Activated CD4-positive, alpha-beta T cell treated with anti-CD3 and anti-CD28 coated beads for 36 hours (primary cell): ENCODE measurements at places on chromosomes 5 and 9. TPM values are rescaled to one million over a fixed set of nuclear protein-coding genes. Genes with fewer than 3 reads are reported as not detected.

GRCh38 chr5:33794550-33795181, 97.1 kb downstream of the ADAMTS12 start:
- DNase-seq = no peak

DNA sequence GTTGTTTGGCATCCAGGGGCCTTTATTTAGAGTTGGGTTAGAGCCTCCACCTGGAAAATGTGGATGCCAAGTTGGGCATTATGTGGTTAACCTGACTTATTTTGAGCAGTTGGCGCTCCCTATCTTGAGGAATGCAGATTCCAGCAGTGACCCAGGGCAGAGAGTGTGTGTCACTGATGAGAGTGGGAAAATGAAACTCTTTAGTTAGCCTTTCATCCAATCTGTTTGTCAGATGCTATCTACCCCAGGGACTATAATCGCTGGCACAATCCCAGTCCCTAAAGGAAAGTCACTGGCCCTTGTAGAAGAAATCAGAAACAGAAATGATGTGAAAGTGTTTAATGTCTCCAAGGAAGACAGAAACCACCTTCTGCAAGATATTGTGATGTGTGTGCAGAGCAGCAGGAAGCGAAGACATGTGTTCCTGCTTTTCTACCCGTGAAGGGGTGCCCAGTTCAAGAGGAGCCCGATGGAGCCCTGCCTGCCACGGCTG, 10.2 kb upstream of the STING1 start:
- no peak for DNase-seq

UBLCP1 gene
- 26.0 TPM for total RNA-seq

DNA sequence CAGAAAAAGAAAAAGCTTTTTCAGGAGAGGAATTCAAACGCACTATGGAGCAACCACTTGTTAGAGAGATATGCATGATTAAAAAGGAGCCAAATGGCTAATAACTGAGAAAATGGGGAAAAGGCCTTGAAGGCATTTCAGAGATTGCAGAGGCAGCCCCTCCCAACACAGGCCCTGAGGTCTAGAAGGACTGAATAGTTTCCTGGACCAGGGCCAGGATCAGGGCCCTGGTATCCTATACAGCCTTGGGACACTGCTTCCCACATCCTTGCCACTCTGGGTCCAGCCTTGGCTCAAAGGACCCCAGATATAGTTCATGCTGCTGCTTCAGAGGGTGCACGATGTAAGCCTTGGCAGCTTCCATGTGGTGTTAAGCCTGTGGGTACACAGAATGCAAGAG, 20.7 kb upstream of the FEM1C start:
- DNase-seq = no peak

DNA sequence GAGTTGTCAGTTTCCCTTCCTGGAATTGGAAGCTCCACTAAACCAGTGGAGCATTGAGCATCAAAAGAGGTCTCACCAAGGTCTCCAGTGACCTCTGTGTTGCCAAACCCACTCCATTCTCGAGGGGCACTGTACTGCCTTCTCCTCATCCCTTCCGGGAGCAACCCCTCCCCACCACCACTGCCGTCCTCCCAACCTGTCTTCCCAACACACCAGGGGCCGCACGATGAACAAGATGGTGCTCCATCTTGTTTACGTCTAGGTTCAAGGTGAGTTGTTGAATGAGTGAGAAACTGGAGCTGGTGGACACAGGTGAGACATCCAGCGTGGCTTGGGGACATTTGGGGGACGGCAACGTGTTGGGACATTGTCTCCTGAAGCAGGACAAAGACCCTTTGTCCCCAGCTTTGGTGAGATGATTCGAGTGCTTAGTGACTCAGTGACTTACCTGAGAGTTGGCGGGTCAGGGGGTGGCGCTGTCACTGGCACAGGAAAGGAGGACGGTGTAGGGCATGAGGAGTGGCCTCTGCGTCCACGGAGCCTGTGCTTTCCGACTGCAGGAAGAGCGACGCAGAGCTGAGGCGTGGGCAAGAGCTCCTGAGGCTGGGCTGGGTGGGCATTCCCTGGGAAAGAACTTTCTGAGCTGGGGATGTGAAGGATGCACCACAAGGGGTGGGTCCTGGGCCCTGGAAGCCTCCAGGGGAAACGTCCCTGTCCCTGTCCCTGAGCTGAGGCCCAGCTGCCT, 44.8 kb upstream of the RNU6ATAC start:
- no peak for DNase-seq

LRRC70 gene
- total RNA-seq = 0.64 TPM

GRCh38 chr5:108827131-108827530, 79.4 kb downstream of the FER start:
- no peak for DNase-seq

C1QTNF2 gene
- not detected for total RNA-seq

DNA sequence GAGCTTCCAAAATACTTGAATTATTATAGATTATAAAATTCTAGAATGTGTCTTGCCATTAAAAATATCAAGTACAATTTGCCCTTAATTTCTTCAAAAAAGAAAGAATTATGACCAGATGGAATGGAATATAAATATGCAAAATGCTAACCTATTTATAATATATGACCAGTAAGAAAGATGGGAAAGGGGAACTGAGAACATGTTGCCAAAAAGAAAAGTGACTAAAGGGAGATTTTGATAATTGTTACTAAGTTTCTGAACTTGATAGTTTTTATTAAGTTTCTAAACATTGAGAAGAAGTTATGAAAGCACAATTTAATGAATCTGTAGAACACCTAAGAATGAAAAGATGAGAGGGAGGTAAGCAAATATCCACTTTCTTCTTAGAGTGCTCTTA, 188.4 kb upstream of the NR4A3 start:
- DNase-seq = no peak

IFNB1 gene
- 1.4 TPM for total RNA-seq

RNF44 gene
- 61.6 TPM for total RNA-seq

KIF24 gene
- total RNA-seq = 5.9 TPM

DNA sequence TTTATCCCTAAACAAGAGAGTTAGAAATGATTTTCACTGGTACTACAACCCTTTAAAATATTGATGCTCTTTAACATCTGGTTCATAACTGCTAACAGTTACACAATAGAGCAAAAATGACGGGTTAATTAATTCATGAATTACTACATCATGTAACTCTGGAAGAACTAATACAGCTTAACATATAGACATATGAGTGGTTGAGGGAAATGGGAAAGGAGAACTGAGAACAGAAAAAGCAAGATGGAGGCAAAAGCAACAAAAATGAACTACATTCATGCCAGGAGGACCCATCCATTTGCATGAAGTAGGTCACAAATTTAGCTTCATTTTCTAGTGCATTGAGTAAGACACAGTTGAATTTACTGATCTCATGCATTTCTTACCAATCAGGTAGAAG, 61.8 kb downstream of the C9 start:
- no peak for DNase-seq

DNA sequence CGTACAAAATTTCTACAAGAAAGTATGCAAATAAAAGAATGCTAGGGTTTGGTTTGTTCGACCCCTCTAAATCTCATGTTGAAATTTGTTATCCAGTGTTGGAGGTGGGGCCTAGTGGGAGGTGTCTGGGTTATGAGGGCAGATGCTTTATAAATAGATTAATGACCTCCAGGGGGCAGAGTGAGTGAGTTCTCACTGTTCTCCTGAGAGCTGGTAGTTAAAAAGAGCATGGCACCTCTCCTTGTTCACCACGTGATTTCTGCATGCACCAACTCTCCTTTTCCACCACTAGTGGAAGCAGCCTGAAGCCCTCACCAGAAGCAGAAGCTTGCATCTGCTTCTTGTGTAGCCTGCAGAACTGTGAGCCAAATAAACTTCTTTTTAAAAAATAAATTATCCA, 50.4 kb upstream of the FAM170A start:
- DNase-seq = peak; percentile 6

DNA sequence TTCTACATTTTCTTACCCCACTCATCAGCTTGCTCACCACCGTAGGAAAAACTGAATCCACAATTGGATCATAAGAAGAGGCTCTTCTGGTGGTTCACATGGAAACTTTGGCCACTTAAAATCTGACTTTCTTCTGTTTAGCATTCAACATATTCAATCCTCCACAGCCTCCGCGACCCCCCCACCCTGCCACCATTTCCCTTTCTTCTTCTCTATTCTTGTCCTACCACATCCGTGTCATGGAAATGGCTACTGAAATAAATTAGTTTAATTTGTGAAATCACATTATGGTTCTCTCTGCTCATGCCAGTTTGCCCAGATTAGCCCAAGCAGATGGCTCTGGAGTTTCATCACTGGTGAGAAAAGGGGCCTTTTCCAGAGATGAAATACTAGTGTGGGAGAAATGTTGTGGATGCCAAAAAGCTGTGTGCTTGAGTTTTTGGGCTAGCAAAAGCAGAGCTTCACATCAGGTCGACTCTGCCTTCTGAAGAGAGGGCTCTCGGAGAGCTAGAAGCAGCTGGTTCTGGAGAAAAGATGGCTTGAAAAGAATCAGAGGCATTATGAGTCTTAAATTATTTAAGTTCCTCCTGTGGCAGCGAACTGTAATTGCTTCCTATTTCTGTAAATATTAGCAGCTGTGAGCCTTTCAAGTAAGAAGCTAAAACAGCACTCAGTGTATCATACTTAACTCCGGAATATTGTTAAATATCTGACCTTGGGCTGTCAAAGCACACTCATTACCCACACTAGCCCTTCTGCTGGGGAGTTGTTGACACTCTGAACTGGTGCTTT, 107.1 kb downstream of the MAT2B start:
- no peak for DNase-seq

DNA sequence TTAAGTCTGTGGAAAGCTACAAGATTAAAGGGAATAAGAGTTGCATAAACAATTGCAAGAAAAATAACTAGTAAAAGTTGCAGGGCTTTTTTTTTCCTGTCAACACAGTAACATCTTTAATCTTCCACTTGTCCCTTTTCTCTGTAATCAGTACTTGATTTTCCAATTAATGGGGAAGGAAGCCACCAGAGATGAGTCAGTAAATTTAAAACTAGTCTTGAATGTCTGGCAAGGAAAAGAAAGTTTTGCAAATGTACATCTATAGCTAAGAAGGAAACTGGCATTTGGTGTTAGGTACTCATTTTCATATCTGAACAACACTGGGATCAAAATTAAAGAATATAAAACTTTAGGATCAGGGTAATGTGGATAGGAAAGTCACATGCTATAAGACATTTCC, 17.1 kb downstream of the DAP start:
- no peak for DNase-seq

DNA sequence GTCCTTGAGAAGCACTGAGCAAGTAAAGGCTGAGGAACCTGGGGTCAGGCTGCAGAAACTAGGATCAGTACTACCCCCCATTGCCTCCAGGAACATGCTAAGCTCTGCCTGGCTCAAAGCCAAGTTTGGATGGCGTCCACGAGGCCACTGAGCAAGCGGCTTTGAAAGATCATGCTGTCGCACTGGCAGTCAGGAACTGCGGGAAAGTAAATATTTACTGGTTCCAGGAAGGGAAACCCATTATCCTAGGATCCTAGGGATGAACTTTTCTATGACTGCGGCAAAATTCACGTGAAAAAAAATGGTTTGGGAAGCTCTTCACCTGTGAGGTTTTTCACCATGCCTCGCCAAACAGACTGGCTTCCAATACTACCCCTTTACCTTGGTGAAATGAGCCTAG, 75.3 kb upstream of the PJA2 start:
- DNase-seq = no peak

- DNase-seq = no peak
Observed at GRCh38 chr9:113690055-113690740, 185.9 kb upstream of the ZNF618 start.

- peak; percentile 77 for DNase-seq
Observed at GRCh38 chr5:133052317-133053175, 733 bp downstream of the HSPA4 start.

- no peak for DNase-seq
Observed at GRCh38 chr5:164958688-164959087, 1453.3 kb downstream of the MAT2B start.

GRCh38 chr9:14131356-14132088, 182.4 kb downstream of the NFIB start:
- no peak for DNase-seq

OSMR gene
- total RNA-seq = 0.25 TPM

RNF14 gene
- 38.0 TPM for total RNA-seq
